ENCODE measurements at places on chromosomes 4 and X.

DNA sequence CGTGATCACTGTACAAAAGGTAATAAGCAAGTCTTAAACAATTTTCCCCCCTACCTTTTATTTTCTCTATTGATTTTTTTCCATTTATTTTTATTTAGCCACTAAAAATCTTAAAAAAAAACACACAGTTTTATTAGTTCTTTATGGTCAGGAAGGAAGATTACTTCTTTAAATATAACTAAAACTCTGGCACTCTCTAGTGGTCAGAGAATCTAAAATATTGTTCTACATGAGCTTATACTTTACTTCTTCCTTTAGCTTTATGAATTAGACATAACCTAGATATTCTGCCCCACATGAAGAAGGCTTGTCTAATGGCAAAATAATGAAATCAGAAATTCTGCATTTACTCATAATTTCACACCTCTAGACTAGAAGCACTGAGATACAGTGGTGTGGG lies 135.2 kb downstream of the PDE5A start:
- H3K36me3 ChIP-seq: peaks cover 7% of the 10 kb centered on the region
- no peaks in the 10 kb centered on the region for H3K4me1 ChIP-seq
- no peak overlapping the region for H3K4me3 ChIP-seq
- H3K27me3 ChIP-seq: no peaks in the 10 kb centered on the region
- H3K27ac ChIP-seq: no peak overlapping the region
- DNase-seq: no peak

DNA sequence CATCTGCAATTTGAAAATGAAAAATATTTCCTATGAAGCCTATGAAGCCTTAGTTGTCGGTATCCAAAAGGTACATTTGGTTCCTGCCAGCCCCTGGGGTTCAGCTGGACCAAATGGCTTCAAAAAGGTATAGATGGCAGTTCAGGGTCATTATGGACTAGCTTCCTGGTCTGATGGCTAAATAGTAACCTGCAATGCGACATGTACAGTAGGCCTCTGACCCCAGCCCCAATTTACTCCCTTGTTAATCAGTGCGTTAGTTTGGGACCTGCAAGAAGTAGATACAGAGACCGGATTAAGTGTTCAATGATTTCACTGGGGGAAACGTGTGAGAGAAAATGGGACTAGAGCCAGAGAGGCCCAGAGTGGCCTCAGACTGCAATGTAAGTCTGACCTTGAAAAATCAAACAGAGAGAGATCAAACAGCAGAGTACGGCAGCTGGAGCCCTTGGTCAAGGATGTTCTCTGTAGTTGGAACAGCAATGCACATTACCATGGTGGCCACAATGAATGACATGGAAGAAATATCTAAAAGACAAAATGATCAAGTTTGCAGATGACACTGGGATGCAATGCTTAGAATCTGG lies 115.0 kb upstream of the MBNL3 start:
- no peaks in the 10 kb centered on the region for H3K36me3 ChIP-seq
- no peaks in the 10 kb centered on the region for H3K4me1 ChIP-seq
- no peak overlapping the region for H3K4me3 ChIP-seq
- H3K27ac ChIP-seq: no peak overlapping the region
- DNase-seq: no peak

DNA sequence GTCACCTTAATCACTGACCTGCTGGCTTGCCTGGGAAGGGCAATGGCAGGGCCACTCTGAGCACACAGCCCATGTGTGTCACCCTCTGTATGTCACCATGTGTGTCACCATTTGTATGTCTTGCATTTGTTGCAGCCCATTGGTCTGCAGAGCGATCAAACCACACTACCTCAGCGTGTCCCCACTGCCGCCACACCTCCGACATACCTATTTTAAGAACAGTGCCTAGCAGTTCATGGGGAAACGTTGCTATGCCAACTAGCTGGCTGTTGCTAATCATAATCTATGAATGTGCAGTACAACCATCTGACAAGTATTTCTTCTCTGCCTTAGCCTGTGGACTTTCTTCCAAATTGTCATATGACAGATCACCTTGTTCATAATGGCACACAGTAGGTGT lies 8.0 kb upstream of the CRMP1 start:
- no peaks in the 10 kb centered on the region for H3K4me1 ChIP-seq
- H3K27me3 ChIP-seq: peaks cover 13% of the 10 kb centered on the region
- H3K27ac ChIP-seq: no peak overlapping the region

DNA sequence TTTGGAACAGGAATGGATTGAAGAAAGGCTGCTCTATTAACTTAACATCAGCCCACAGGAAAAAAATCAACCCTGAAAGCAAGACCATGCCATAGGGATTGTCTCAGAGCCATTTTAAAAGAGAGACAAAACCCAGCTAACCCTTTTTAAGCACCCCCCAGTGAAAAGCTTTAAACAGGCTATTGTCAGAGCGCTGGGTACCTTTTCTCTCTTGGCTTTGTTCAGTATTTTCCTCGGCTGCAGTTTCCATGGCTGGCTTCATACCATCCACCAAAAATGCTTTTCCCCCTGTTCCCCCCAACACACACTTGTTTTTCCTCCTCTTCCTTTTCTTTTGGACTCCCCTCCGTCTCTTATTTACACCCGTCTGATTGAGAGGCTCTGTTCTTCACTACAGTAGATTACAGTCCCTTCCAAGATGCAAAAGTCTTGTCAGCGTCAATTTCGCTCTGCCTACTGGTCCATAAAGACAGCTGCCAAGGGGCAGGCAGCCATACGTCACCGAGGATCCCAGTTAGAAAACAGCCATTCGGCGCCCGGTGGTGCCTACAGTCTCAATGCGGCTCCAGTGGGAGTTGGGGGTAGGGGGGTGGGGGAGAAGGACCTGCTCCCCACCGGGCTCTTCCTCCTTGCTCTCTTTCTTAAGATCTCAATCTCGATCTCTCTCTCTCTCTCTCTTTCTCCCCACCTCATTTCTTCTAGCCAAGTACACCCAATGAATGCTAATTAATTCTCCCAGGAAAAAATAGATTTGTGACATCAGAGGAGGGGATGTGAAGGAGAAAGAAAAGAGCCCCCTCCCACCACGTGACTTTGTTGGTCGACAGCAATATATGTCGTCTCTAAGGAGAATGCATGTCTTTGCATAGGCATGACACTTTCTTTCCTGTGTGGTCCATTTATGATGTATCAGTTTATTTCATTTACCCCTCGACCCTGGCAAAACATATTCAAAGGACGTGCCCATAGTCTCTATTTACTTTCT lies at the start of gene GPM6B:
Gene GPM6B (minus strand): TSS at position 451 of the 985 bp plus-strand sequence. CDS start 189 bp downstream, at position 262.
- H3K4me3 ChIP-seq: no peak within 1 kb of the TSS
- no peaks in the 10 kb centered on the region for H3K36me3 ChIP-seq
- H3K27ac ChIP-seq: no peak within 1 kb of the TSS
- no peaks in the 10 kb centered on the region for H3K4me1 ChIP-seq

- H3K4me1 ChIP-seq: peaks cover 3% of the 10 kb centered on the region
- H3K27me3 ChIP-seq: peaks cover 42% of the 10 kb centered on the region
- no peak overlapping the region for H3K27ac ChIP-seq
- H3K4me3 ChIP-seq: no peak overlapping the region
These were observed 5.6 kb downstream of the PCDH10 start for GRCh38 chr4:133154725-133155124.

DNA sequence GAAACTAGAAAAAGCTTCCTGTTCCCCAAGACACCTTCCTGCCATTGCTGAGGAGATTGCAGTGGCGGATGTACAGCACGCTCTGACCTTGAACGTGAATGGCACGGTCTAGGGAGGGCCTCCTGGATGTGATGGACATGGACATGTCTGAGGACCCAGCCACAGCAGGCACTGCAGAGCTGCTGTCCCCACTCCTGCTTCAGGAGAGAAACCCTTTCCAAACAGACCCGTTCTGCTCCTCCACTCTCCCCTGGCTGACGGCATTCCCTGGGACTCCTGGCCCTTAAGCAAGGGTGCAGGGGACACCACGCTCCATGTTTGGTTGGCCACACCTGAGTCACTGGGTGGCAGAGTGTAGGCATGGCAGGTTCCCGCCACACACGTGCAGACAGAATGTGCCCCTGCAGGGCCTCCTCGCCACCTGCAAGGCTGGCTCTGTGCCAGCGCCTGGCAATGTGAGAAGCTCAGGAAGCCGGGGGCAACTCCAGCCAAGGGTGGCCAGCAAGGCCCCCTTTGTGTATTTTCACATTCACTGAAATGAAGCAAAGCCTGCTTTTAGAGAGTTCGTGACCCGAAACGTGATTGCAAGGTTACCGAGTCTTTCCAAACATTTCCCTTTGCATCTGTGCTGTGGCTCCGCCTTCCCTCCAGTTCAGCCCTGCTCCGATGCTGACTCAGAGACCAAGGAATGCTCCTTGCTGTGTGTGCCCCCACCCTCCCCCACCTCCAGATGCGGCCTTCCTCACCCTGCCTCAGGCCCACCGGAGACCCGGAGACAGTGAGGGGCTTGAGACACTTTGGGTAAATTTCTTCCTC lies 46.1 kb downstream of the HTRA3 start:
- H3K27me3 ChIP-seq: peaks cover 3% of the 10 kb centered on the region
- DNase-seq: no peak
- H3K27ac ChIP-seq: no peak overlapping the region
- H3K4me3 ChIP-seq: no peak overlapping the region
- no peaks in the 10 kb centered on the region for H3K4me1 ChIP-seq

- no peak for DNase-seq
- no peaks in the 10 kb centered on the region for H3K4me1 ChIP-seq
- H3K27ac ChIP-seq: no peak overlapping the region
- peaks cover 3% of the 10 kb centered on the region for H3K36me3 ChIP-seq
These were observed 18.4 kb downstream of the MSMO1 start for GRCh38 chr4:165345666-165346417.

GRCh38 chr4:175470131-175470530 lies 341.9 kb downstream of the GPM6A start:
- H3K4me3 ChIP-seq: no peak overlapping the region
- no peaks in the 10 kb centered on the region for H3K27me3 ChIP-seq
- no peaks in the 10 kb centered on the region for H3K36me3 ChIP-seq
- DNase-seq: no peak
- no peaks in the 10 kb centered on the region for H3K4me1 ChIP-seq

DNA sequence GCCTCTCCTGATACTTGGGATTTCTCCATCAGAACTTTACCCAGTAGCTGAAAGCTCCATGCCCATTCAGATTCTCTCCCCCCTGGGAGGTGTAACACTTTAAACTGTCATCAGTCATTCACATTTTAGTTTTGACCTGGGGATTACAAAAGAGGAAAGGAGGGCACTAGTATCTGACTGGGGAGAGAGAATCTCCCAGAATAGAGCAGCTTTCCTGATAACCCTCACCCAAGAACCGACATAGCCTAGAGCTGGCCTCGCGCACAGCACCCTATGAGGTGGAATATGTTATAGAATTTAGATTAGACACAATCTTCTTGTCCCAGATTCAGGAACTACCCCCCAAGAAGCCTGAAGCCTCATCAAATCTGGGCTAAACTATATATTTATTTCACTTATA lies 950.2 kb upstream of the TENM3 start:
- H3K36me3 ChIP-seq: no peaks in the 10 kb centered on the region
- DNase-seq: no peak
- H3K4me3 ChIP-seq: no peak overlapping the region
- H3K27me3 ChIP-seq: no peaks in the 10 kb centered on the region
